Activated CD4-positive, CD25-positive, alpha-beta regulatory T cell treated with anti-CD3 and anti-CD28 coated beads, Interleukin-2, amount 50 U/mL, for 72 hours (primary cell): ENCODE measurements at places on chromosomes 13 and 19.

DNA sequence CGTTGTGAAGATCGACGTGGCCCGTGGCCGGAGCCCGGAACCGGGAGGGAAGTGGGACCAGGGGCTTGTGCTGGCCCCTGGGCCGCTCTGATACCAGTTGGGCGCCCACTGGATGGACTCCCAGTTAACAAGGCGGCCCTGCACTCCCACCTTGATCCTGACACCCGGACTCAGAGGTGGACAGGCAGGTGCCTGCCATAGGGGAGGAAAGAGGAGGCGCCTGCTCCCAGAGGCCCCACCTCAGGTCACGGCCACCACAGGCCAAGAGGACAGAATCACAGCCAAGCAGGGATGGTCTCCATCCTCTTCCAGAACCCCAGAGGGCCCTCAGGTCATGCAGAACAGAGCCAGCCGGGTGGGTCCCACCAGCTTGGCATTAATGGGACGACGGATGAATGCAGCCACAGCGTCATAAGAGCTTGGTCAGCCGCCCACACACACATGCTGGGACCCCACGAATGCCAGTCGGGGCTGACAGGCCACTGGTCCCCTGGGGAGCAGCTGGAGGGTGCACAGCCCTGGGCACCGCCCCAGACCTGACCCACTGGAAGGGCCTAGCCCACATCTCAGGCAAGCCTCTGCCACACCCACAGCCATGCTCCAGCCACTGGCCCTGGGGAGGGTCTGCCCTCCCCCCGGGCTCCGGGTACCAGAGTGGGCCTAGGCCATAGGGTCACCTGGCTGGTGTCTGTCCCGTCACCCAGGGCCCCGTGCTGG lies 9.6 kb upstream of the KLF16 start:
- no peak for DNase-seq

GRCh38 chr13:33543089-33543459 lies 257.5 kb upstream of the STARD13 start:
- no peak for DNase-seq

- no peak for DNase-seq
Observed at GRCh38 chr19:56838024-56838908, 2.3 kb downstream of the PEG3 start.

- DNase-seq, result no peak
Observed at GRCh38 chr13:114166381-114167131, 12.5 kb upstream of the CFAP97D2 start.

- DNase-seq, result no peak
Observed at GRCh38 chr13:107427536-107427935, 787.8 kb downstream of the LIG4 start.

GRCh38 chr19:34989298-34989697 lies 10.8 kb upstream of the GRAMD1A start:
- no peak for DNase-seq

DNA sequence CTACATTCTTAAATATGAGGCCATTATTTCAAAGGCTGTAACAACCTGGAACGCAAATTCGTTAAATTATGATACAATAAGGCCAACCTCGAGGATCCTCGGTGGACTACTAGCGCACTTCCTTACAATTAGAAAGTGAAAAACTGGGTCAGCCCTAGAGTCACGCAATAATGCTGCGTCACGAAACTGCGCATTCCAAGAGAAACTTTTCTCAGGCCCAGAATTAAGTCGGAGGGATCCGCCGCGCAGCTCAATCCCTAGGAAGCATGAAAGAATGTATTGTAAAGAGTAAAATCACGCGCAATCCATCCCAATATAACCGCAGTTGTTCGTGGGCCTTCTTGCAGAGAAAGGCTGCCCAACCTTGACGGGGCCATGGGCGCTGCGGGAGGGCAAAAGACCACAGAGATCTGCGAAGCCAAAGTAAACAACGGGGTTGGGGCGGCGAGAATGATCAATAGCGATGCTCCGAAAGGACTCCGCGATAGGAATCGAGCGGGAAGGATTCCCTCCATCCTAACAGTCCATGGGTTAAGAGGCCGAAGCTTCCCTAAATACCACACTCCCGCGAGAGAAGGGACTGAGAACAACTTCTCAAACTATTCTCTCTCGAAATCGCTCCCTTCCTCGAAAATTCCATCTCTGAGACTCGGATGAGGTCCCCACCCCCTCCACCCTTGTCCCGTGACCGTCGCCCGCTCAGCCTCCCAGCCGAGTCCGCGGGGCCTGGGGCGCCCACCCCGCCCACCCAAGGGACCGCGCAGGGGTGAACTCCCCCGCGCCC lies 564 bp downstream of the SPART start:
- DNase-seq, result peak; percentile 33

DNA sequence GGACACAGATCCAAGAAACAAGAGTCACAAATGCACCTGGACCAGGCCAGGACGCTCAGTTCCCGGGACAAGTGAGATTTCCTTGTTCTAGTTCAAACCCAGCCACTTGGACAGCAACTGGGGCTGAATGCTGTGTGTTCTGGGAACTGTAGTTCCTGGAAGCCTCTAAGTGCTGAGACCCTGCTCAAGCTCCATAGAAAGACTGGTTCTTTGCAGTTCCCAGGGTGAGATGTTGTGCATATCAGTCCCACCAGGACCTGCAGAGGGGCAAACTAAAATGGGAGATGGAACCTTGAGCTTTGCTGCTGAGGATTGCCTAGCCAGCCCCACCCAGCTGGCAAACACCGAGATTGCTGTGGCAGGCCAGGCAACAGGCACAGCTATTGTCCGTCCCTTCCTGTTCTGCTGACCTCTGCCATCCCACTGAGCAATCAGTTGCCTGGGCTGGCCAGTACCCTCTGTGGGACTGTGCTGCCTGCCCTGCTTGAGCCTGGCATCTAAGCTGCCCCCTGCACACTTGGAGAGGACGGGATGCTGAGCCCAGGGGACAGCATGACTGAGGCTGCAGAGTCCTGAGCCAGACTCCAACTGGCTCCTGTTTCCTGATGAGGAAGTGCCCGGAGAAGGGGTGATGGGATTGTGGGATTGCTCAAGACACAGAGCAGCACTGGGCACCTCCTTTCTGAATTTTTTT lies 1.4 kb upstream of the GIPC1 start:
- no peak for DNase-seq

DNA sequence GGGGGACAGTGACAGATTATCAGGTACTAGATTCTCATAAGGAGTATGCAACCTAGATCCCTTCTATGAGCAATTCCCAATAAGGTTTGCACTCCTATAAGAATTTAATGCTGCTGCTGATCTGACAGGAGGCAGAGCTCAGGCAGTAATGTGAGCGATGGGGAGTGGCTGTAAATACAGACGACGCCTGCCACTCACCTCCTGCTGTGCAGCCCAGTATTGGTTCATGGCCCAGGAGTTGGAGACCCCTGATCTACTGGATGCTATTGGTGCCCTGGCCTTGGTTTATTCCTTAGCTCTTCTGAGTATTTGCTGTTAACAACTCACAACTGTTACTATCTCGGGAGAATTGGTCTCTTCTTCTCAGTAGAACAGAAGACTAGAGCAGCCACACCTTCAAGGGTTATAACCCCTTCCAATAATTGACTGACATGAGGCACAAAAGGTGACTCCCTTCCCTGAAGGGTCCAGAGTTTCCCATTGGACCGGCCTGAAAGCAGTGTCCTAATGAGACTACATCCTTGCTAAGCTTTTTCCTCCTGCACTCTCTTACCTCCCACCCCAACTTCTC lies 35.0 kb upstream of the RBM26 start:
- no peak for DNase-seq

DNA sequence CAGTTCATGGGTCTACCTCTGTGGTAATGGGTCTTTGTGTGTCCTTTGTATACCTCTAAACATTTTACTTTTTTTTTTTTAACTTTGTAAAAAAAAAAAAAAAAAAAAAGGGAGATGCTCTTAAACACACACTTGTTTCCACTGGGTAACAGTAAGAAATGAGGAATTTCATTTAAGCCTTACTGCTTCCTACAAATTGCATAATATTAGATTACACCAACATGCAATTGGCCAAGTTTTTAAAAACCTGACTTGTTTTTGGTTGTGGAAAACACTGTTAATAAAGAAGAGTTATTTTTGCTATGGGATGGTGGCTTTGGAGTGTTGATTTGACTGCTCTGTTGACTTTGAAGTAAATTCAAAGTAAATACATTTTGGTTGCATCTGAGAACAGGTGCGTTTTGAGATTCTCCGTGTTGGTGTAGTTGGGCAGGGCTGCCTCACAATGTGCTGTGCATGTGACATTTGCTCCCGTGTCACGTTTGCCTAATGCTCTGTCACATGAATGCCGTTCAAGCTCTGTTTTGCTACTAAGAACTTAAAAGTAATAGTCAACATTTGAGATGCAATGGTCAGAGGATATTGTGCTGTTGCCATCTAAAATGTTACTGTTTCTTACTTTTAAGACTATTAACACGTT lies 202.4 kb downstream of the LMO7 start:
- DNase-seq, result no peak

- DNase-seq, result peak; percentile 67
Observed at GRCh38 chr19:1028062-1028926, 1.9 kb downstream of the CNN2 start.

- DNase-seq, result no peak
Observed at GRCh38 chr19:55437410-55437809, 5.7 kb downstream of the SHISA7 start.

GRCh38 chr13:26977541-26977940 lies 194.1 kb downstream of the USP12 start:
- no peak for DNase-seq

DNA sequence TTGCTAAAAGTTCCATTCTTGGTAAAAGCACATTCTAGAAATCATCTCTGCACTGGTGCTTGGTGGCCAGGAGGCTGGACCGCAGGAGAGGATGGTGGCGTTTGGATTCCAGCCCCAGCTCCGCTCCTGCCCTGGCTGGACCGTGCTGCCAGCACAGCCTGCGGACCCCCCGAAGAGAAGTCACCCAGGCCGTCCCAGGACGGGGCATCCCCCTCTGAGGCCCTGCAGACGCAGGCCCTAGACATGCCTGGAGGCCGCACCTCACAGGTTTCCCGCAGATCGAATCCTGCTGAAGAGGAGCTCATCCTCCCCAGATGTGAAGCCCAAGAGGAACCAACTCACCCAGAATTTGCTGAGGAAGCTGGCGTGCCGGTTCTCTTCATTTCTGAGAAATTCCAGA lies 159.0 kb downstream of the TEX29 start:
- DNase-seq, result no peak

- no peak for DNase-seq
Observed at GRCh38 chr13:73730014-73730413, 404.2 kb downstream of the KLF12 start.

DNA sequence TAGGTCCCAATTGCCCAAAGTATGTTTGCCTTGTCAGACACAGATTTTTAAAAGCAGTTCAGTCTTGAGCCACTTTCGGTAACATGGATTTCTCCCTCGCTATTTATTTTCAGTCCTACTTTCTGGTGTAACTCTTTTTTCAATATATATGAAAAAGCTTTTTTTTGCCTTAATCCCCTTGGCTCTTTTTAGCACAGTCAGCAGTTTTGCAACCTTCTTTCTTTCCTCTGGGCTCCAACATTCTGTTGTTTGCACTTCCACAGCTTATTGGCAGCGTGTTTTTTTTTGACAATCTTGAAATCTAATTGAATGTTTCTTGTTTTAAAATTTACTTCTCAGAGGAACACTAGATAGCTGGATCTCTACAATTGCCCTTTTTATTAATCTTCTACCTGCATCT lies 429.3 kb upstream of the NBEA start:
- DNase-seq, result no peak

GRCh38 chr19:11152318-11153062 lies 3.1 kb downstream of the SPC24 start:
- DNase-seq, result no peak

GRCh38 chr13:49649963-49650312 lies 21.6 kb downstream of the ARL11 start:
- DNase-seq, result no peak

DNA sequence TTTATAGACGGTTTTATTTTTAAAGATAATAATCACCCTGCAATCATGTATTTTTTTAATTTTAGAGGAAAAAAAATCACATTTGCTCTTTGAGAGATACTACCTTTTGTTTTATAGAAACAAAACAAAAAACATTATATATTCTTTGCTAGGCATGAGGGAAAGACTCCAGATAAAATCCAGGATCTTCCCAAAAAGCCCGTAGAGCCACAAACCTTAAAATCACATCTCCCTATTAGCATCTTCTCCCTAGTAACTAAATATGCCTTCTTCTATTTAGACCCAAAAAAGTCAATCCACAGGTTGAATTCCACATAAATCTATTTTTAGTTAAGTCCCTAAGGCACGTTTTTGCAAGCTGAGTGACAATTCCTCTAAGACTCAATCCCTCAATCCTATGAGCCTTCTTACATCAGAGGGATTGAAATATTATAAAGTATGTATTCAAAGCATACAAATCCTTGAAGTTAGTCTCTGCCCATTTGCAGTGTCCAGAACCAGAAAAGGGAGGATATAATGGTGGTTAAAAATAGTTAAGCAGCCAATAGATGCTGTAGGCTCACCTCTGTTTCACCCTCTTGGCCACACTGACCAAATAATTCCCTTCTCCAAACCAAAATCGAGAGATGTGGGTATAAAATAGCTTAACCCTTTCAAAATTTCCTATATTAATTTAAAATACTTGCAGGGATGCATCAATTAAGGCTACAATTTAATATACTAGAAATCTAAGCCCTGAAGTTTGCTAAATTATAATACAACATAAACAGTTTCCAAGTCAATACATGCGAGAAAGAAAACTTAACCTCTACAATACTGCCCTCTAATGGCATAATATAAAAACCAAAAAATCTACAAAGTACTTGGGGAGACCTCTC lies 64.0 kb downstream of the SERP2 start:
- DNase-seq, result no peak

DNA sequence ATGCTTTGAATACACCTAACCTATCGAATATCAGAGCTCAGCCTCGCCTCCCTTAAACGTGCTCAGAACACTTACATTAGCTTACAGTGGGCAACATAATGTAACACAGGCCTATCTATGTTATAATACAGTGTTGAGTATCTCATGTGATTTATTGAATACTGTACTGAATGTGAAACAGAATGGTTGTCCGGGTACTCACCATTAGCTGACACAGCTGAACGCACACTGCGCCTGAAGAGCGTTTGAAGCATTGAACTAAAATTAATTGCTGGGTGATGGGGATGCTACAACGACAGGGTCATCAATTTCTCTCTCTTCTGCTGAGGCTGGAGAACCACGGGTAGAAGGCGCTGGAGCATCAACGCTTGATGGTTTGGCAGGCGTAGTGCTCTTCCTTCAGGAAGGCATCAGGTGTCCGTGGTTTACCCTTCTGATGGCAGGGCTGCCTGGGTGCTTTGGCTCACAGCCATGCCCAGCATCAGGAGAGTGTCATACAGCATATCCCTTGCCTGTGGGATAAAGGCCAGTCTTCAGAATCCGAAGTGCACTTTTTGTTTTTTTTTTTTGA lies 46.9 kb upstream of the UBE2L5 start:
- no peak for DNase-seq
